ENCODE measurements at places on chromosomes 12 and 14.
A peak's percentile ranks its signal among the peaks of the same experiment; 100 is the strongest.

DNA sequence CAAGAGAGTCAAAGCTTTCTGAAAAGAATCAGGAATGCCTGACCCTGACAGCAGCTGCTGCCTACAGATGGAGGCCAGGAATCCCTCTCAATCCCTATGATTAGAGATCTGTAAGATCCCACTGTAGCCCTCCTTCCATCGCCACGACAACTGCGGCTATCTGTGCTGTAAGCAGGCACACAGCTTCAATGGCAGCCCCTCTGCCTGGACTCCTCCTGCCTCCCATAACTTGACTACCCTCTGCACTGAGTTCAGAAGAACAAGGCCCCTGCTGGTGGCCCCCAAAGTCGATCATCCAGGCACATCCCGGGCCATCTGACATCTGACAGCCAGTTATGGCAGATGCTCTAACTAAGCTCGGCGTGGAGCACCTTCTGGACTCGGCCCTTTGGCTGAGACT, 2.9 kb downstream of the CLMN start:
- peak; percentile 31 for DNase-seq

DNA sequence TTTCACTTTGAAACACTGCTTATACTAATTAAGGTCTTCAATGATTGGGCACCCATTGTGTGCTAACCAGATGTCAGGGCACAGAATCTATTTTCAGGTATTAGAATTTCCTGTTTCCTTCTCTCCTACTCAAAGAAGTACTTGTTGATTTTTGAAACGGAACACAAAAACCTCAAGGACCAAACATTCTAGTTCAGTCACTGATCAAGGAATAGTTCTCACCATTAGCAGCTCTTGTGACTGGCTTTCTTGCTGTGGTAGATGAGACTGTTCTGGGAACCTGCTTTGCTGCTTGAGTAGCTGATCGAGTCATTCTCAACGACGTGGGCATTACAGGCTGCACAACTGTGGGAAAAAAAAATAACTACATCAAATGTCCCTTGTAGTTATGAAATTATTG, 11.0 kb downstream of the DLGAP5 start:
- no peak for DNase-seq

DNA sequence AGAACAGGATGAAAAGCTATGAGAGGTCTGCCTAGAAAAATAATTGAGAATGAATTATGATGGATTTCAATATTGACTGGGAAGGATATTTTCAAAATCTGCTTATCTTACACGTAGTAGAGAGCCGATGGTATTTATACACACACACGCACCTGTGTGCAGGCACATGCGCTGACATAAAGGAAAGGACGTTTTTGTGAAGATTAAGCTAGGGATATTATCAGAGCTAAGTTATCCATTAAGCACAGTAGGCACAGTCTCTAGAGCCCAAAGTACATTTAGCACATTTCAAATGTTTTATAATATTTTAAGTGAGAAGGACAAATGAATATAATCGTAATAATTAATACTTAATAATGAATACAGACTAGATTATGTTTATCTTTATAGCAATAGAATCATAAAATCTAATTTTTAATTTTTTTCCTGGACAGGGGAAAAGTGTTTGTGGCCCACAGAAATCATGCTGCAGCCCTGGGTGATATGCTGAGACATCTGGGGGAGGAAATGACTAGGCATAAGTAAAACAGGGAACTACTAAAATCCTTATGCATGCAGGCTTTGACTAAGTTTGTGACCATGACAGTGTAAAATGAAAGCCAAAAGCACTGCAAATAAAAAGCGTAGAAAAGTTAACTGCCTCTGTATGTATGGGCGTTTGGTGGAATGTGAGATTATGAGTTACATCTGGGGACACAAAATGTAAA, 146.1 kb downstream of the KITLG start:
- no peak for DNase-seq

DNA sequence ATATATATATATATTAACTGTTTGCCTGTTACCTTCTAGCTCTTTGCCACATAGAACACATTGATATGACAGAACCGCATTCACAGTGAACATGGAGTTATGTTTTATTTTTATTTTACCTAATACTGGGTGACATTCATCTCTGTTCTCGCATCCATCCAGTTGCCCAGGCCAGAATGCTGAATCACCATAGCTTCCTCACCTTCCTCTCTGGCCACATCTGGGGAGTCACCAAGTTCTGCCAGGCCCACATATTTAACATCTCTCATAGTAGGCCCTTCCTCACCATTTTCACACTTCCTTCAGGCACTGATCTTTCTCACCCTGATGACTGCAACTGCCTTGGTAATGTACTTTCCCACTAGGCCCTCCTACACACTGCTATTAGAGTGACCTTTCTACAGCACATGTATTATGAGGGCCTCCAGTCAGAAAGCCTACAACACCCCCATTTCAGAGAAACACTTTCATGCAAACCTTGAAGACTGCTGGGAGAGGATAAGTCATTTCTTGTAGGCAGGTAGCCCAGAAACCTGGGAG, 106.8 kb downstream of the LGR5 start:
- DNase-seq: peak; percentile 28

- no peak for DNase-seq
These were observed 88.8 kb downstream of the SLC25A21 start for GRCh38 chr14:37083599-37083998.

DNA sequence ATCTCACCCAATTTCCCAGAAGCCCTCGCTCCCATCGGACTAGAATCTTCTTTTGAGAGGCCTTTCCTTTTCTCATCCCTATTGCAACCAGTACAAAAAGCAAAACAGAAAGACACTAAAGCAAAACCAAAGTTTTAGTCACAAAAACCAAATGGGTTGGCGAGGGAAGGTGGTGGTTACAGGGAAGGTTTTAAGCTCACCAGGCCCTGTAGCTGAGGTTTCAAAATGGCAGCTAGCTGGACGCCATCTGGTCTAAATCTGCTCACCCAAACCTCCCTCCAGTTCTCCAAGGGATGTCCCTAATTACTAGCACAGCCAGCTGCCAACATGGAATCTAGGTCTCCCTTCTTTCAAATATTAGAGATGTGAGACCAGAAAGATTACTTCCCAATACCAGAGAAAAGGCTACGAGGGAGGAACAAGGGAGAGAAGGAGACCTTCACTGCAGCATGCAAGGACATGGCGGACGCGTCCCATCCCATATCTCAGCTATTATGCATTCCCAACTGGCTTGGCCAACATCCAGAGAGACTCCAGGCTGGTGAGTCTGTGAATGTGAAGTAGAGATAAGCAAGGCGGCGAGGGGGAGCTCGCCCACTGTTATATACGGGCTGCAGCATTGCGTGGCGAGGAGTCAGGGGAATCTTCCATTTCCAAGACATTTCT, 70.8 kb downstream of the DPF3 start:
- no peak for DNase-seq

GRCh38 chr12:90062799-90063198, 354.2 kb upstream of the ATP2B1 start:
- DNase-seq: peak; percentile 30

DNA sequence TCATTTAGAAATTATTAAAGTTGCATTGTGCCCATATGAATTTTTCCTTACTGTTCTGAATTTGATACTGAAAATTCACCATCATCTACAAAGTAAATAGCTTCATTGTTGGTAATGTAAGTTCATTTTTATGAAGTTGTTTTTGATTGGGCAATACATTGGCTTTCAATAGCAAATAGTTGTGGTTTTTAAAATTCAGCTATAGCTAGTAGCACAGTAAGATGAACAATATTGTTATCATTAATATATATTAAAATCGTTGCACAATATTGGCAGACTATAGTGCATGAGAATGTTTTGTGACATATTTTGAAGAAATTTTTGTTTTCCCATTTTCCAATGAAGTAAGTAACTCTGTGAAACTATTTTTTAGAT, 575.0 kb downstream of the PRKD1 start:
- no peak for DNase-seq

DNA sequence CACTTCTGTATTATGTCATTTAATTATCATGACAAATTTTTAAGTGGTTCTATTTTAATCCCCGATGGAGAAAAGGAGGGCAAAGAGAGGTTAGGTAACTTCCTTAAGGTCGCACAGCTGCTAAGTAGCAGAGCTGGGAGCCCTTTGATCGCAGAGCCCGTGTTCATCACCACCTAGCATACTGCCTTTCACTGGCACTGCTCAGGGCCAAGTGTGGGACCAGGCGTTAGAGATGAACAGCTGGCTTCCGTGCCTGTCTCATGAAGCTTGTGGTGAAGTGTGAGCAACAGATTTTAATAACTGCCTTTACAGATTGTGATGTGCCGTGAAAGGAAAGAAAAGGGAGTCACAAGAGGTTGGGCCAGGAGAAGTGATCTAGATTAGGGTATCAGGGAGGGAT, 273.6 kb downstream of the AKAP6 start:
- no peak for DNase-seq

GRCh38 chr12:122090759-122091515, 12.4 kb downstream of the MLXIP start:
- DNase-seq: no peak

- peak; percentile 39 for DNase-seq
These were observed 76.2 kb downstream of the ZFP36L1 start for GRCh38 chr14:68716698-68717097.

GRCh38 chr14:38174711-38175110, 33.0 kb upstream of the SSTR1 start:
- no peak for DNase-seq

GRCh38 chr12:24709216-24709615, 239.7 kb downstream of the BCAT1 start:
- no peak for DNase-seq

- DNase-seq: peak; percentile 77
These were observed 238.5 kb downstream of the SPTSSA start for GRCh38 chr14:34223373-34224148.

DNA sequence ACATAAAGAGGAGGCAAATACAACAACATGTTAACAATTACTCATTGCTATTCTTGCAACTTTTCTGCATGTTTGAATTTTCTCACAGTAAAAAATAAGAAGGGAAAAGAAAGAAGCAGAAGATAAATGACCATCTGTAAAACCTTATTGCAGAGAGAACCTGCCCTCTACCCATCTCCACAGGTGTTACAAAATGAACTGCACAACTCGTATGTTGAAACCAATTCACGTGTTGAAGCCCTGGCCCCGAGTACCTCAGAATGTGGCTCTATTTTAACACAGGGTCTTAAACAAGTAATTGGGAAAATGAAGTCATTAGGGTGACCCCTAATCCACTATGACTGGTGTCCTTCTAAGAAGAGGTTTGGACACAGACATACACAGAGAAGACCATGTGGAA, 39.5 kb downstream of the FOXN3 start:
- DNase-seq: no peak

DNA sequence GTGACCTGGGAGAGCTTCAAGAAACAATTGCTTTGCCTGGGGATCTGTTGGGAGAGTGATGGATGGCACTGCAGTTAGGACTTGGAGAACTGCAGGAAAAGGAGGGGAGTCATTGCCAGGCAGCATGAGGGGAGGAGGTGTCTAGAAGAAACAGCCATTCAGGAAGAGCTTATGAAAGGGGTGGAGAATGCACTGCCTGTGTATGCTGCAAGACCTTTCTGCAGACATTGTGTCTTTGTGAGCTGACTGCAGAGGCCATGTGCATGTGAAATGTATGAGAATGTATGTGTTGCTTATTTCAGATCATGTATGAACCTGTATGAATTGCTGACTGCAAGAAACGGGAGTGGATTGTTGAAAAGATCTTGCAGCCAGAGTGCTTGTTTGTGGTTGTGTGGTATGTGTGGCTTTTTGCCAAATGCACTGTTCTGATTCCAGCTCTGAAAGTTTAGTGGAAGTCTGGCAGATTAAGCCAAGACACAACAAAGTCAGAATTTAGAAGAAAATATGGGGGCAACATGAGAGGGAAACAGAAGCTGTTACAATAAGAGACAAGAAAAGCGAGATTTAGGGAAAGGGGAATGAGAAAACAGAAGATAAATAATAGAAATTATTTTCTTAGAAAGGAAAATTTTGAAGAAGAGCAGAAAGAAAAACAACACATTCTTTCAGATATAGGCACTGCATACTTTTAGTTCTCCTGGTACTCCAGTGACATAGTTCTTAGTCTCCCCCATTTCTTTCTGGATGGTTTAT, 9.8 kb upstream of the RIMKLB start:
- peak; percentile 84 for DNase-seq
